ENCODE measurements at places on chromosomes 2 and 18. TPM values are rescaled to one million over a fixed set of nuclear protein-coding genes. Genes with fewer than 3 reads are reported as not detected.

GRCh38 chr2:233999182-233999581 lies 51.3 kb upstream of the SPP2 start:
- DNase-seq: no peak

- DNase-seq: no peak
Observed at GRCh38 chr2:10407841-10408648, 40.1 kb downstream of the ODC1 start.

DNA sequence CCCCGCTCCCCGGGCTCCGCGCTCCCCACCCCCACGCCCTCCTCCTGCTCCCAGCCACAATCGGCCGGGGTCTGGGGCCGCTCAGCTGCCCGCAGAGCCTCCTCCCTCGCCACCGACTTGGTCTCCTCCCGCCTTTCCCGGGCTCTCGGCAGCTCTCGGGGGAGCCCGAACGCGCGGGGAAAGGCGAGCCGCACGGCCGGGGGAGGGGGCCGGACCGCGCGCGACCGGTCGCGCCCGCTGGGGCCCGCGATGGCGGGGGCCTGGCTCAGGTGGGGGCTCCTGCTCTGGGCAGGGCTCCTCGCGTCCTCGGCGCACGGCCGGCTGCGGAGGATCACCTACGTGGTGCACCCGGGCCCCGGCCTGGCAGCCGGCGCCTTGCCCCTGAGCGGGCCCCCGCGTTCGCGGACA lies 327 bp downstream of the LTBP1 start:
- no peak for DNase-seq

GRCh38 chr18:79413901-79414300 lies 18.2 kb downstream of the NFATC1 start:
- DNase-seq: no peak

DNA sequence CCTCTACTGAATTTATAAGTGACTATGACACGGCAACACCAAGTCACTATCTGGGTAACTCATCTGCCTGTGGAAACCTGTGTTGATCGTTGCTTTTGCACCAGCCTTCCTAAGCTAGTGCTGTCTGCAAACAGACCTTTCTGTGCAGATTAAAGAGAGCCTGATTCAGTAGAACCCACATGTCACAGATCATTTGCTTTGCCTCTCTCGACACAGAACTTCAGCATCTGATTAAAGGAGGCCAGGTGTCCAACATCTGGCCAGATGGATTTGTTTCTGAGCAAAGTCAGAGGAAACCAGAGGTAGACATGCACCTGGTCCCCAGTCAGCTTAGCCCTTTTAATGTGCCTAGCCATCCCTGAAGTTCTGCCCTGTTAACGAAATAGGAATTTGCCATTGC lies 15.0 kb upstream of the TTR start:
- DNase-seq: no peak

DNA sequence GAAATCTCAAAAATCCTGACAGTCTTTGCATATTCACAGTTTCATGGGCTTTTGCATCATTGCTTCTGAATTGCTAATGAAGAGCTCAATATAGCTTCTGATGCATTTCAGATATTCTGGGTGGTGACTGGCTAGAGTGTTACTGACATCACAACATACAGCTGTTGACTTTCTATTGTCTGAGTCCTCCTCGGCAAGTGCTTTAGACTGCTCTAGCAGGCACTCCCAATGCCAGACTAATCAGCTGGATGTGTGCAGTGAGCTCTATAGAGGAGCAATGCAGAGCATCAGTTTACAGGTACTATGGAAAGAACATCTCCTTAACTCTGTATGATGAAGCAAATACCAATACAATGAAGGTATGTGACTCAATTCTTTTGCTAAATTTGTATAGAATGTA lies 54.9 kb downstream of the R3HDM1 start:
- no peak for DNase-seq

DNA sequence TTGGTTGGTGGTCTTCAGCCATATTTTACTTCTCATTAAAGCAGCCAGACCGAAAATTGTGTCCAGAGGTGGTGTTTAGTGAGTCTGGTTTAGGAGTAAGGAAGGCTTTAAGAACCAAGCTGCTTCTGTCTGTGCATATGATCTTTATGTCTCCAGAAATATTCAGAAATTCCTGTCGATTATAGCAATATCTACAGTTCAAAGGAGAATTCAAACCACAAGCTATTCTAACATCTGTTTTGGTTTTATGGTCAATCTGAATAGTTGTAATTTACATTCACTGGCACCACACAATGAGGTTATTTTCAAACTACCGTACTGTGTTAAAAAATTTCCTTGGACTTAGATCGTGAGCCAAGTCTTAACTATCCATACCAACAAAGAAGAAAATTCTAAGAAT lies 11.3 kb downstream of the UPP2 start:
- DNase-seq: no peak

GRCh38 chr2:142834021-142834420 lies 43.4 kb upstream of the KYNU start:
- no peak for DNase-seq

DNA sequence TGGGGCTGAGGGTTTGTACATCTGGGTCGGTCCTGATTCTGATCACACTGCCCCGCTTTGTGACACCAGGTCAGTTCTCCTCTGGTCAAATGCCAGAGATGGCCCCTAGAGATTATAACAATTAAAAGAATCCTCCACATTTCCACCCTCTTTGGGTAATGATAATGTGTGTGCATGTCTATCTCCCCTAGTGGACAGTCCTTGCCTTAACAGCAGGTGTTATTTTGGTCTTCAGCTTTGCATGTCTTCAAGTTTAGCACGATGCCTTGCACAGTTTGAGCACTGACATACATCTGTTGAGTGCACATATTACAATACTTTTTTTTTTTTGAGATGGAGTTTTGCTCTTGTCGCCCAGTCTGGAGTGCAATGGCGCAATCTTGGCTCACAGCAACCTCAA lies 25.7 kb upstream of the COX7A2L start:
- DNase-seq: no peak

- no peak for DNase-seq
Observed at GRCh38 chr18:49804096-49804495, 9.2 kb downstream of the ACAA2 start.

DNA sequence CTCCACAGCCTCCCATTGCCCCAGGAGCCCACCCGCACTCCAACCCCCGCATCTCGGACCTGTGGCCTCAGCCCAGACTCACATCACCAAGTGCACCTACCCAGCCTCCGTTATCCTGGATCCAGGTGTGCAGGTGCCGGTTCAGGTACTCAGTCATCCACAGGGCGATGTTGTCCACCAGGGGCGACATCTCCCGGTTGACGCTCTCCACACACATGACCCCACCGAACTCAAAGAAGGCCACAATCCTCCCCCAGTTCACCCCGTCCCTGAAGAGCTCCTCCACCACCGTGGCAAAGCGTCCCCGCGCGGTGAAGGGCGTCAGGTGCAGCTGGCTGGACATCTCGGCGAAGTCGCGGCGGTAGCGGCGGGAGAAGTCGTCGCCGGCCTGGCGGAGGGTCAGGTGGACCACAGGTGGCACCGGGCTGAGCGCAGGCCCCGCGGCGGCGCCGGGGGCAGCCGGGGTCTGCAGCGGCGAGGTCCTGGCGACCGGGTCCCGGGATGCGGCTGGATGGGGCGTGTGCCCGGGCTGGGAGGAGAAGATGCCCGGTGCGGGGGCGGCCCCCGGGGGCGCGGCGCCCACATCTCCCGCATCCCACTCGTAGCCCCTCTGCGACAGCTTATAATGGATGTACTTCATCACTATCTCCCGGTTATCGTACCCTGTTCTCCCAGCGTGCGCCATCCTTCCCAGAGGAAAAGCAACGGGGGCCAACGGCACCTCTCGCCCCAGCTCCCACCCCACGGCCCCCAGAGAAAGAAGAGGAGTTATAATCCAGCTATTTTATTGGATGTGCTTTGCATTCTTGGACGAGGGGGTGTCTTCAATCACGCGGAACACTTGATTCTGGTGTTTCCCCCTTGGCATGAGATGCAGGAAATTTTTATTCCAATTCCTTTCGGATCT lies 1.3 kb downstream of the BCL2 start:
- peak; percentile 88 for DNase-seq

GRCh38 chr2:63977904-63978303 lies 41.3 kb downstream of the VPS54 start:
- DNase-seq: no peak

DNA sequence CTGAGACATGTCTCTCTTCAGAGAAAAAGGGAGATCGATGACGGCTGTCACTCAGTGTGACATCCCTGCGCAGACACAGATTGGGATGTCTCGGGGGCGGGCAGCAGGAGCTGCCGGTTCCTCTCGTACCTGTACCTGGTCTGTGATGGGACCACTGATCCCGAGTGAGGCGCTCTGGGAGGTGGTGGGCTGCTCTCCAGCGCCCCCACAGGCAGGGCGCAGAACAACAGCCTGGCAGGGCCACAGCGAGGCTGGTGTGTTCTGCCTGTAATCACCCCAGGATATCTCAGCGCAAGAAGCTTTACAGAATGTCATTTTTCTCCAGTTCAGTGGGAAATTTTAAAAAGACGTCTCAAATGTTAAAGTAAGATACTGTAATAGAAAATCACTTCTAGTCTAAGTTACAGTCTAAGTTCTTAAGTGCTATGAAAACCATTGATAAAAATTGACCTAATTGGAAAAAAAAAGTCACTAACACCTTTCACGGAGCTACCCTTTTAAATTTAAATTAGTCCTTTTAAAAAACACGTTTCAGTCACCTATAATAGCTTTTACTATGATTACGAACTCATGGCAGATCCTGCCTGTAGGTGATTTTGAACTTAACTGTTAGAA lies 189.8 kb downstream of the SNTG2 start:
- DNase-seq: peak; percentile 51

Gene SP5
- not detected for total RNA-seq

DNA sequence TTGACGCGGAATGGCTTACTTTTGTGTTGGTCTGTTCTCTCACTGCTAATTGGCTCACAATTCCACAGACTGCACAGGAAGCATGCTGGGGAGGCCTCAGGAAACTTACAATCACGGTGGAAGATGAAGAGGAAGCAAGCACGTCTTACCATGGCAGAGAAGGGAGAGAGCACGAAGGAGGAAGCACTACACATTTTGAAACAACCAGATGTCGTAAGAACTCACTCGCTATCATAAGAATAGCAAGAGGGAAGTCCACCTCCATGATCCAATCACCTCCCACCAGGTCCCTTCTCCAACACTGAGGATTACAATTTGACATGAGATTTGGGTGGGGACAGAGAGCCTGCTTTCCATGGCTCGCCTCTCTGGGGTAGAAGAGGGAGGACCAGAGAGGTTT lies 106.2 kb downstream of the KCNF1 start:
- DNase-seq: no peak

DNA sequence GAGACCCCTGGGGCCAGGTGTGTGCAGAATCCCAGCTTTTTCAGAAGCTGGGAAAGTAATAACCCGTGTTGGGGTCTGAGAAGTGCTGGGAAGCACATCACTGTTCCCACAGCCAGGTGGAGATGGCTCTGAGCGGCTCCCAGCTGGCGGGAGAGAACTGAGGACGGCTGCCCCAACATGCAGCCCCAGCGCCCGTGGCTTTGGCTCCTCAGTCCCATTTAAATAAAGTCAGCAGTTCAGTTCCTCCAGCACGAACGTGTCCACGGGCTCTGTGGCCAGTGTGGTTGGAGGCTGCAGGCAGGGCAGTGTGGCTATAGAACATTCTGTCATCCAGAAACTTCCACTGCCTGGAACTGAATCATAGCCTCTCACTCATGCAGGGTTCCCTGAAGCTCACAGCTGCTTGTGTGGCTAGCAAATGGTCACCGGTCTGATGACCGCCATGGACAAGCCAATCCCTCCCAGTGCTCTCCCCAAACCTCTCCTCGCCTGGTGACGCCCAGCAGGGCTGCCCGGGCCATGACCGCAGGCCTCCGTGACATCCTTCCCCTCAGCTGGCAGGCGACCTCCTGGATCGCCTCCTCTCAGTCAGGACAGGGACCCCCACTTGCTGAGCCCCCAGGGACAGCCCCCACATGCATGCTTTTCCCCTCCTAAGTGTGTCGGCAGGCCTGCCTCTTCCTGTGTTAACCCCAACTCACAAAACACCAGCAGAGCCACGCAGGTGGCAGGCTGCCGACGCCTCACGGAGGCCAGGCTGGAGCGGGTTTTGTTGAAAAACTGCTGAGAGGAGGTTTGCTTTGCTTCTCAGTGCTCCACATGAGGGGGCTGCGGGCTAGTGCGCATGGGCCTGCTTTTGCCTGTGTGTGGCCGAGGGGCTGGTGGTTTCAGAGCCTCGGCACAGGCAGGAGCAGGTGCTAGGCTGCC lies 1.3 kb downstream of the RTP5 start:
- no peak for DNase-seq

Gene PRSS56
- not detected for total RNA-seq

DNA sequence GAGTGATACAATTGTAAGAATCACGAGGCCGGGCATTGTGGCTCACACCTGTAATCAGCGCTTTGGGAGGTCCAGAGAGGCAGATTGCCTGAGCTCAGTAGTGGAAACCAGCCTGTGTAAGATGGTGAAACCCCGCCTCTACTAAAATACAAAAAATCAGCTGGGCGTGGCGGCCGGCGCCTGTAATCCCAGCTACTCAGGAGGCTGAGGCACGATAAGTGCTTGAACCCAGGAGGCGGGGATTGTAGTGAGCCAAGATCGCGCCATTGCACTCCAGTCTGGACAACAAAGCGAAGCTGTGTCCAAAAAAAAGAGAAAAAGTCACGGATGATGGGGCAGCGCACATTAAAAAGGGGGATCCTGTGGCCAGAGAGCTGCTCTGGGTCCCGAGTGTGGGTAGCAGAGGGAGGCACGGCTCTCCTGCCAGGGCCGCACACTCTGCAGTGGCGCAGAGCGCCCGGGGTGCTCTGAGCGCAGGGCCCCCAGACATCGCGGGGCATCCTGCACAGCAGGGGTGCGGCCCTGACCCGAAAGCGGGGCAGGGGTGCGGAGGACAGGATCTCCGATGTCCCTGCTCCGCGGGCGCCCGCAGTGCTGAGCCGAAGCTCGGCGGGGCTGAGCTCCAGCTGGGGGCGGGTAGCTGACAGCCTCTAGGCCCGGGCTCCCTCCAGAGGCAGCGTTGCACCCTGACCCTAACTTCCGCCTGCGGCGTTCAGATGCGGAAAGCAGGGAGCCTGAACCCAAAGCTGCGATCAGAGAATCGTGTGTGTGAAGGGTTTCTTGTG lies 30.4 kb upstream of the RAB6D start:
- no peak for DNase-seq

Gene LINC00305
- not detected for total RNA-seq

- no peak for DNase-seq
Observed at GRCh38 chr2:212891580-212891979, 259.8 kb downstream of the IKZF2 start.

DNA sequence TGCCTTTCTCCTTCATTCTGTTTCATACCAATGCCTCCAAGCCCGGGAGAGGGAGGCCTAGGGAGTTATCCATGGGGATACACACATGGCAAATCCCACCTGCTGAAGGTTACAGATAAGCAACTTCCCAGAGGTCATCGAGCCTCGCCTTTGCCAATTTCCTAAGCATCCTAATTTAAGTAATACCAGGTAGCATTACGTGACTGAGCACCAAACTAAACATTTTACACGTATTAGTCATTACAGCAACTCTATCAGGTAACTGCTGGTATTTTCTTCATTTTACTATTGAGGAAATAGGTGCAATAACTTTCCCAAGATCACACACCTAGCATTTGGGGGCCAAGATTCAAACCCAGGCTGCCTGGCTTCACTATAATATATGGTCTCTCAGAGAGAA lies 30.1 kb upstream of the BZW1 start:
- DNase-seq: no peak

- DNase-seq: no peak
Observed at GRCh38 chr2:44972771-44973535, 31.5 kb downstream of the SIX3 start.

Gene GBX2
- 0.89 TPM for total RNA-seq

GRCh38 chr2:18626256-18626668 lies 36.9 kb upstream of the NT5C1B start:
- DNase-seq: no peak
